Lung (tissue), 17 donors: ENCODE measurements at places on chromosomes 3 and 15. TPM values are rescaled to one million over a fixed set of nuclear protein-coding genes. Genes with fewer than 3 reads are reported as not detected.

Gene HHATL
- polyA plus RNA-seq = 0.60 TPM

Gene CHRD
- 4.2 TPM for polyA plus RNA-seq

Gene GRK7
- not detected for polyA plus RNA-seq

Gene SERPINI2
- polyA plus RNA-seq = 0.49 TPM

Gene GRIP2
- polyA plus RNA-seq = 0.05 TPM

Gene INTS14
- 25.0 TPM for polyA plus RNA-seq

Gene NR1I2
- polyA plus RNA-seq = 0.21 TPM

Gene C2CD4B
- 3.4 TPM for polyA plus RNA-seq

Gene TMEM266
- polyA plus RNA-seq = 1.4 TPM

Gene GOLGA6A
- 0.03 TPM for polyA plus RNA-seq

Gene GOLIM4
- polyA plus RNA-seq = 26.0 TPM

Gene GOLGA8G
- polyA plus RNA-seq = not detected

Gene POC1A
- polyA plus RNA-seq = 4.1 TPM

Gene GOLGA8M
- 0.40 TPM for polyA plus RNA-seq

Gene RLBP1
- not detected for polyA plus RNA-seq

Gene ADGRG7
- polyA plus RNA-seq = not detected

Gene ISL2
- 0.22 TPM for polyA plus RNA-seq

Gene RETNLB
- polyA plus RNA-seq = not detected

Gene PRSS50
- polyA plus RNA-seq = 0.08 TPM

Gene RNU6-1
- polyA plus RNA-seq = not detected

Gene TMCO5A
- 0.07 TPM for polyA plus RNA-seq

Gene RFC4
- polyA plus RNA-seq = 12.9 TPM

Gene CYP19A1
- polyA plus RNA-seq = 0.37 TPM

Gene CORO2B
- 2.8 TPM for polyA plus RNA-seq
